Activated naive CD4-positive, alpha-beta T cell (primary cell): ENCODE measurements at places on chromosomes 4 and X.

DNA sequence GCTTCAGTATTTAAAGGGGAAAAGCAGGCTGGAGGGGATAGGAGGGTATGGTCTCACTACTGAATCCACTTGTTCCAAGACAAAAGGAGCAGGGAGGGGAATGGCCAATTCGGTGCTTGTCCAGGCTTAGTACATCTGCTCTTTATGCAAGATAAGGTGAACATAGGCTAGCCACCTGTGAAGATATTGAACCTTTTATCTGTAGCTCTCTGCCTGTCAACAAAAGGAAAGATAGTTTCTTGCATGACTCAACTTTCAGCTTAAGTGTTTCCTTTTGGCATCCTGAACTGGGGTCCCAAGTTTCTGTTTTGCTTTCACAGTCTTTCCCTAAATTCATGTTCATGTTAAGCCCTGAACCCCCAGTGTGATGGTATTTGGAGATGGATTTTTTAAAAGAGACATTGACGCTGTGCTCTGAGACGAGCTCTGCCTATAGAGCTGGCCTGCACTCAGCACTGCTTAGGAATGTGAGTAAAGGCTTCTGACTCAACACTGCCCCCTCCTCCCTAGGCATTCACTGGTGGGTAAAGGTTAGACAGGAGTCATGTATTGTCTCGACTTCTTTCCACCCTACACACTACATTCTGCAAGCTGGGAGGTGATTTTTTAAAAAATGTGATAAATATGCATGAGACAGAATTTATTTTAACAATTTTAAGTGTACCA lies 28.2 kb downstream of the FAM149A start:
- DNase-seq: no peak

DNA sequence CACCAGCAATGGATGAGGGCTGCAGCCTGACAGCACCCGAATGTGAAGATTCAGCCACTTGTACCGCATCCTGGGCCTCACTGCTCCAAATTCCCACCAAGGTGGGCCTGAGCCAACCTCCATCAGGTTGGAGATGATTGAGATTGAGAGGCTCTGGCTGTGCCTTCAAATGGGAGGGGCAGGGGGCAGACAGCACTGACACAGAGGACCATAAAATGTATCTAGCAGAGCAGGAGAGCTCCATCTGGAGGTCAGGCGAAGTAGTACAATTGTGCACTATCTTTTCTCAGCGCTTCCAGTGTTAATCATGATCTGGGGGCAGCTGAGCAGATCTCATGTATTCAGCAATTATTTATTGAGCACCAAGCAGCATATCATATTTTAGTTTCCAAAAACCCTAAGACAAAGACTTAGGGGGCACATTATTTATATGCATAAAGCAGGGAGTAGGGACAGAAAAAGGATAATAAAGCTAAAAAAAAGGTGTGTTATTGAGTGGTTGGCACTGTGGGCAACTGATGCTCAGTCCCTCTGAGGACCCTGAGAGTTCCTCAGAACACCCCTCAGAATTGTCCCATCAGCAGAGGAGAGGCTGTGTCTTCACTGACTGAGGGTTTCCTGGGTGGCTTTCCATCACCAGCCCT lies 31.6 kb upstream of the C1QTNF7 start:
- DNase-seq: peak; percentile 6

DNA sequence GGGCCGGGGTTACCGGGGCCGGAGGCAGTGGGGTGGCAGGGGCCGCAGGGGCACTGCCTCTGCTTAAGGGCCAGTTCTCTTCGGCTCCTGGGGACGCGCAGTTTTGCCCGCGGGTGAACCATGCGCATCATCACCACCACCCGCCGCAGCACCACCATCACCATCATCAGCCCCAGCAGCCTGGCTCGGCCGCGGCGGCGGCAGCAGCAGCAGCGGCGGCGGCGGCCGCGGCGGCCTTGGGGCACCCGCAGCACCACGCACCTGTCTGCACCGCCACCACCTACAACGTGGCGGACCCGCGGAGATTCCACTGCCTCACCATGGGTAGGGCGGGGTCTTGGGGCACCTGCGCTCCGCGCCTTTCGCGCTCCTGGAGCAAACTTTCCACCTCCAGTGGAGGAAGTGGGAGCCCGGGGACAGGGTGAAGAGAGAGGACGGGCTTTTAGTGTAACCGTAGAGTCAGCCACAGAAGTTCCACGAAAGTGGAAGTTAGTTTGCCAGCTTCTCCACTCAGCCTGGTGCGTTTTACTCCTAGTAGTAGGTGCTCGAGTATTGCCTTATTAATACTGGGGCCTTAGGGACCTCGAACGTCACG lies 729 bp downstream of the GSX2 start:
- no peak for DNase-seq

GRCh38 chr4:82811838-82812341 lies 13.3 kb upstream of the SCD5 start:
- no peak for DNase-seq

- DNase-seq: no peak
Measured at GRCh38 chr4:20538905-20539304, 161.4 kb upstream of the PACRGL start.

DNA sequence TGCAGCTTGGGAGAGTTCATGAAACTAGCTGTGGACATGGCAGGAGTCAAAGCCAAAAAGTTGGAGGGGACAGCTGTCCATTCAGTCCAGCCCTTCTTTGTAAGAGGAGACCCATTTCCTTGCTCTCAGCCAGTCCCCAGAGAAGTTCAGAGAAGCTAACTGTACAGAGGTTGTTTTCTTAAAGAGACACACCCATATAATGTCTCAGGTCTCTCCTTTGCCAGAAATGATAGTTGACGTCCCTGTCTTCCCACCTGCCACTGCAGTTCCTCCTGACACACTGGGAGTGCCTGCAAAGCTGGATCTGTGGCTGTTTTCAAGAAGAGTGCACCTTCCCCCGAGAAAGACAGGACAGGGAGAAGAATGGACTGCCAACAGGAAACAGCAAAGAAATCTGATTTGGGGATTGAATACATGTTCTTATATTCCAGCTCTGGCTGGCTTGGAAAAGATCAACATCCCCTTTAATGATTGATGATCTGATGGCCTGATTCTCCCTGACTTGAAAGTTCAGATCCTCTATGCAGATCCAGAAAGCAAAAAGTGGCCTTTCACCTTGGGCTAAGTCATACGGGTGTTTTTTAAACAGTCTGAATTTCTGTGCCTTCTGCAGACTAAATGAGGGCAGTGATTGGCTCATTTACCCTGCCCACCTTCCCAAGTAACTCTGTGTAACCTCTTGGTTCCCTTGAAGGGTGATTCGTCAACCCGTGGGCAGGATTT lies 87.2 kb downstream of the MAOA start:
- DNase-seq: no peak

DNA sequence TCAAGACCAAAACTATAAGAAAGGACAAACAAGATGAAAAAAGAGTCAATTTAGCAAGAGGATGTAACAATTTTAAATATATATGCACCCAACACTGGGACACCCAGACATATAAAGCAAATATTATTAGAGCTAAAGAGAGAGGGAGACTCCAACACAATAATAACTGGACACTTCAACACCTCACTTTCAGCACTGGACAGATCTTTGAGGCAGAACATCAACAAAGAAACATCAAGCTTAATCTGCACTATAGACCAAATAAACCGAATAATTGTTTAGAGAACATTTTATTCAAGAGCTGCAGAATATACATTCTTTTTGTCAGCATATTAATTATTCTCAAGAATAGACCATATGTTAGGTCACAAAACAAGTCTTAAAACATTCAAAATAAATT lies 109.7 kb upstream of the TET2 start:
- no peak for DNase-seq

- no peak for DNase-seq
Measured at GRCh38 chr4:89528526-89529133, 221.0 kb upstream of the GPRIN3 start.

- no peak for DNase-seq
Measured at GRCh38 chrX:19720236-19720635, 167.2 kb downstream of the SH3KBP1 start.

GRCh38 chr4:72442147-72442546 lies 126.9 kb downstream of the ADAMTS3 start:
- DNase-seq: no peak

DNA sequence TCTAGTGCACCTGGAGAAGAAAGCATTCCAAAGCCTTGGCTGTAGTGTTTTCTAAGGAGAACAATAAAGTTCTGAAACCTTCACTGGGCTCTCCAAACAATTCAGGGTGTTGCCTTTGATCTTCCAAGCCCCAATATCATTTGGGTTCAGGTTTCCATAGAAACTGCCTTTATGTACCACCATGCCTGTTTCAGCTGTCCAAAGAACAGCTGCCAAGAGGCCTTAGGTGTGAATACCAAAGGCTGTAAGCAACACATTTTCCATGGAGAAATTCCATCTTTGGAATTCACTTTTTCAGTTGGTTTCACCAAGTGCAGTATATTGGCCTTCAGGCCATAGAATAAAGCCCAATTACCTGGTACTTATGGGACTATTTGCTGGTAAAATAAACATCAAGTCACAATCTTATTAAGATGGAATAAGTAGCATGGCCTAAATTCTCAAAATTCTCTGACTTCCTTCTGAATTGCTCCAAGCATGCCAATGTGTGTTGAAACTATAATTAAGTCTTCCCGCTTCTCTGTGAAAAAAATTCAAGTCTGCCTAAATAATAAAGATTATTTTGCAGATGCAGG lies 61.9 kb downstream of the COX18 start:
- DNase-seq: no peak

DNA sequence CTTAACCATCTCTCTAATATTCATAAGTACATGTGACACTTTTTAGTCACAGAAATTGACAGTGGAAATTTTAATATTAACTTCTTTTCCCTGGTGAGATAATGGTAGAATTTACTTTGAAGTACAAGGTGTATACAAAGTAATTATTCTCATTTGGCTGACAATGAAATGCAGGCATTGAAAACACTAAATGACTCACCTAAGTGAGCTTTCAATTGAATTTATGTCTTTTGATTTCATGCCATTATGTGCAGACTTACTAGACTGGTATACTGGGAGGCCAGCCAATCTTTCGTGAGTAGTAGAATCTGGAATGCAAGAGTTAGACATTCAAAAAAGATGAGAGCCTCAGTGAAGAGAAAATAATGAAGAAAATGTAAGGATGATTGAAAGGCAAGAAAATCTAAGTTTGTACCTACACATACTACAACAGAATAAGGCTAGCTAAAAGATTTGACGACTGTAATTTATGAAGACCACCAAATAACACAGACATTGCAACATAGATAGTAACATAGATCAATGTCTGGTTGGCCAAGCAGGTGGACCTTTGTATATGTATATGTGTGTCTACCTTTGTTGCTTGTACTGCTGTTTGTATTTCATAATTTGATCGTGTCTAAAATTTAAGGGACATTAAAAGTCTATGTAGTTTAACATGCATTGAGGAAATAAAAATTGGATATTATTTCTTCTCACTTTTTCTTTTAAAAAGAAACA lies 459.7 kb downstream of the IL15 start:
- no peak for DNase-seq

GRCh38 chrX:55815546-55815945 lies 98.0 kb downstream of the RRAGB start:
- DNase-seq: no peak

- DNase-seq: no peak
Measured at GRCh38 chr4:110621839-110622751, 782 bp downstream of the PITX2 start.

GRCh38 chrX:136094962-136095361 lies 52.4 kb upstream of the FHL1 start:
- no peak for DNase-seq

DNA sequence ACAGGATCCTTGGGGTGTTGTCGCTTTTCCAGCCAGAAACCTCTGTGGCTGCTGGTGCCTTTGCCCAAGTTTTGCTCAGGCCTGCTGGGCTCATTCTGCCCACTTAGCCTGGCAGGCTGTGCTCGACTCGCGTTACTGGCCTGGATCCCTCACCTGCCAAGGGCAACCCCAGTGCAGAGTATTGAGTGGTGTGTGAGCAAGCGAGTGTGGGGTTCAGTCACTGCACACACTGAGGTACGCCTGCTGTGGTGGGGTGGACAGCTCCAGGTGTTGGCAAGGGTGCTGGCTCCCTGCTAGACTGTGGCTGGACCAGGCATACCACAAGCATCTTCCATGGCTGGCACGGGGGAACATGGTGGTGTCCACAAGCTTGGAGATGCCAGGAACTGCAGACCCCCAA lies 22.6 kb downstream of the SPCS3 start:
- DNase-seq: peak; percentile 1

DNA sequence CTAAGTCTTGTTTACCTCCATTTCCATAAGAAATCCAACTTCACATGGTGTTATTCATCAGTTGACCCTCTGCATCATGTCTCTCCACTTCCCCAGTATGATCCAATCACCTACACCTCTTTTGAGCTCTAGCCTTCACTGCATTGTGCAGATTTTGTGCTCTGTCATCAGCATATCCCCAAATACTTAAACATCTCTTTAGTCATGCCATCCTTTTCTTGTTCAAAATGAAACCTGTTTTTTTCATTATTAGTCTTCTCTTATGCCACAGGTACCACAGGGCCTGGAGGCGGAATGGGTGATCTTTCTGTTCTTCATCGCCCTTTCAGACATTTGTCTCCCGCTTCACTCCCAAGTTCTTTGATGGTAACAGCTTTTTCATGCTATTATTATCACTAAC lies 382.7 kb upstream of the GALNTL6 start:
- DNase-seq: no peak

DNA sequence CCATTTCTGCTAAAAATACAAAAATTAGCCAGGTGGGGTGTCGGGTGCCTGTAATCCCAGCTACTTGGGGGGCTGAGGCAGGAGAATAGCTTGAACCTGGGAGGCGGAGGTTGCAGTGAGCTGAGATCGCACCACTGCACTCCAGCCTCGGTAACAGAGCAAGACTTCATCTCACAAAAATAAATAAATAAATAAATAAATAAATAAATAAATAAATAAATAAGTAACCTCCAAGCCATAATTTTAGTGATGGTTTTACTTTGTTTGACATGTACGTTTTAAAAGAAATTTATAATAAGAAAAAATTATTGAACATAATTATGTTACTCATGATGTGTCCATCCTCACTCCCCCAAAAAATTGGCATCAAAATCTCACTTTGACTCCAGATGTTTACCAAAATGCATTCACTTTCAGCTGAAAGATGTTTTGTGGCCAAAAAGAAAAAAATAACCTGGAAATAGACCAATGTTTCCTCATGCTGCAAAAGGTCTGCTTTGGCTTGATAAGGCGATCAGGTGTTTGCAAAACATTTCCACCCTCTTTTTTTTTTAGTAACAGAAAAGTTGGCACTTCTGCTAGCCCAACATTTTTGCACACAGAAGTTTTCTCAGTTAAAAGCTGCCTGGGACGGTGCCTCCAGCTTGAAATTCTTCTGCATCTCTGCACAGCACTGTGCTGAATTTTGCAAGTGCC lies 42.2 kb upstream of the DHRSX start:
- no peak for DNase-seq

GRCh38 chrX:113455582-113455981 lies 615.0 kb upstream of the AMOT start:
- DNase-seq: no peak

DNA sequence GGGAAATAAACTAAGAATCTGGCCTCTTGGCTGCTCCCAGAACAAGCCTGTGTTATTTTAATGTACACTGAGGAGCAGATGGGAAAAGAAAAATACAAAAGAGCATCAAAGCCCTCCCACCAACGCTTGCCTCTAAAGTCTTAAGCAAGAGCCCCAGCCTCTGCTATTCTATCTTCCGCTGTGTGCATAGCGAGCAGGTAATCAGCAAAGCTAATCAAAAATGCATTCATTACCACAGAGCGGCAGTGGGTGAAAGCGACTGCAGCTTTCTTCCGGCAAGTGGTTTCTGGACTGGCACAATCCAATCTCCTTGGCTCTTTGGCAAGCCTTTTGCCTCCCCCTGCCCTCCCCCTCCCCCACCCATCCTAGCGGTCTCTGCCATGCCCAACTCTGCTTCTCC lies 13.5 kb upstream of the GRIA3 start:
- DNase-seq: no peak

- DNase-seq: no peak
Measured at GRCh38 chrX:30904186-30904585, 15.1 kb upstream of the TAB3 start.
